ENCODE measurements at places on chromosomes 13 and 19.

GRCh38 chr13:92436924-92437323 lies 789.7 kb upstream of the GPC6 start:
- DNase-seq = no peak

- DNase-seq = no peak
Observed at GRCh38 chr13:112464720-112465119, 88.6 kb downstream of the SPACA7 start.

DNA sequence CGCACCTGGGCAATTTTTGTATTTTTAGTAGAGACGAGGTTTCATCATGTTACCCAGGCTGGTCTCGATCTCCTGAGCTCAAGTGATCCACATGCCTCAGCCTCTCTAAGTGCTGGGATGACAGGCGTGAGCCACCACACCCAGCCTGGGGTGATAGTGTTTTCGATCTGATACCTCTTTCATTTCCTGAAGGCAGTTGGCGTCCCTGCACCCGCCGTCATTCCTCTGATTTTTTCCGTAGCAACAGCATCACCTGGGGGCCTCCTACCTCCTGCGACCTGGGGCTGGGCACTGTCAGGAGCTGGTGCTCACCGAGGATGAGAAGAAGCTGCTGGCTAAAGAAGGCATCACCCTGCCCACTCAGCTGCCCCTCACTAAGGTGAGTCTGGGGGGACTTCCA lies 10.8 kb downstream of the CREB3L3 start:
- DNase-seq = no peak

GRCh38 chr13:27534108-27534980 lies 84.0 kb upstream of the MTIF3 start:
- no peak for DNase-seq

DNA sequence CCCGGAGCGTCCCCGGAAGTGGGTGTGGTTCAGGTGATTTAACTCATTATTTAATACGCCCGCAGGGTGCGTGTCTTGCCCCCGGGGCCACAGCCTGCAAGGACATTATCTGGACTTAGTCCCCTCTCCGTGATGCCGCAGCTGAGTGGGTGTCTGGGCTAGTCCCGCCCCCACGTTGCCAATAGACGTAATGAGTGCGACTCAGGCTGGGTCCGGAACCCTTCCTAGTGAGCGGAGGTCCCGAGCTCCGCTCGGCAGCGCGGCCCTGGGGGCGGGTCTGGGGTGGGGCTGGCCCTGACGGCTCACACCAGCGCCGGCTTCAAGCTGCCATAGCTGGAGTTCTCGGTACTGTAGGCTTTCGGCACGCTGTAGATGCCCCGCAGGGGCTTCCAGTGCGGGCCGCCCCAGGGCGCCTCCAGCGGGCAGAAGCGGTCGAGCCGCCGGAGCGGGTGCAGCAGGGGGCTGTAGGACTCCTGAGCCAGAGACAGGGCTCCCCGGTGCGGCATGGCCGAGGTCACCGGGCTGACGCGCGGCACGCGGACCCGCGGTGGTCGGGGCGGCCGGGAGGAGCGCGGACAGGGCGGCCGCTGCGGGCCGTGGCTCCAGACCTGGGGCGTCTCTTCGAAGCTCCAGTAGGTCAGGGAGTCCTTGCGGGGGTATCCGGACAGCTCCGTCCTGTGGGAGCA lies 918 bp upstream of the LHB start:
- no peak for DNase-seq

GRCh38 chr19:2266183-2266993 lies 10.2 kb upstream of the JSRP1 start:
- no peak for DNase-seq

GRCh38 chr19:40584007-40584406 lies 7.3 kb downstream of the SHKBP1 start:
- DNase-seq = no peak

GRCh38 chr13:104993708-104994107 lies 1541.8 kb downstream of the EFNB2 start:
- DNase-seq = no peak

- DNase-seq = no peak
Observed at GRCh38 chr13:21025539-21025938, 35.8 kb downstream of the LATS2 start.

DNA sequence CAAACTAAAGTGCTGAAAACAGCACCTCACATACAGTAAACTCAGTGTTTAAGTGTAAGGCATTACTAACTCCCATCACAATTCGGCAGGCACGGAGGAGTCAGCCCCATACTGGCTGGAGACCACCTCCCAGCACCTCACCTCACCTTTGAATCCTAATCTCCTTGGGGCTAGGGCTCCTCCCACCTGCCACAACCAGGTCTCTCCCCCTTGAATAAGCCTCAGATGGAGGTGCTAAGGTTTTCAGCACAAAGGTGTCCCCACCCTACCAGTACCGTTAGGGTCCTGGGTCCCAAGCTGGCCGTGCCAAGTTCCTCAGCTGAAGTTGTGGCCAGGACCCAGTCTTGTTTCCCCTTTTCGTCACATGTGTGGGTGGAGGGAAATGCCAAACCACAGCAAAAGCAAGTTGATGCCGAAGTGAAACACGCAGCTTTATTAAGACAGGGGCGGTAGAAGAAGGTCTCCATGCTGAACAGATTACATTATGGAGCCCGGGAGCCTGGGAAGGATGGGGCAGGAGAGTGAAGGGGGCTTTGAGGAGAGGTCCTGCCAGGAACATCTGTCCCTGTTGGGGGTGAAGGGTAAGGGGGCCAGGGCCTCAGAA lies at the start of gene IGFLR1:
Gene IGFLR1, minus strand, starts transcription at position 332 of the 604 bp plus-strand sequence. CDS start 1,272 bp downstream, outside the sequence.
- DNase-seq = no peak

- DNase-seq = peak; percentile 37
Observed at GRCh38 chr13:27826379-27827353, 34.4 kb downstream of the GSX1 start.

DNA sequence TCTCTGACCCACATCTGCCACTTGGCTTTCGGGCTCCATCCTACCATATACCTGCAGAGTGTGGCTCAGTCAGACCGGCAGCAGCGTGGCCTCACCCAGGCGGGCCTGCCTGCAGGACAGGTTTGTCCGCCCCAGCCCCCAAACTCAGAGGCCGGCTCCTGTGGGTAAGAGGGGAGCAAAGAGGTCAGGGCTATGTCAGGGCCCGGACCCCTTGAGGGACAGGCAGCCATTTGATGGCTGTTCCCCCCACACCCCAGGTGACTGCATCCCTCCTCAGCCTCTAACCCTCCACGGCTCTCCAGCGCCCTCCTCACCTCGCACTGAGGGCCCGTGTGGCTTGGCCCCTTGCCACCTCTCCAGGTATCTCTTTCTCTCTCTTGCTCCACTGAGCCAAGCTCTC lies 12.3 kb upstream of the ZBTB32 start:
- DNase-seq = no peak

DNA sequence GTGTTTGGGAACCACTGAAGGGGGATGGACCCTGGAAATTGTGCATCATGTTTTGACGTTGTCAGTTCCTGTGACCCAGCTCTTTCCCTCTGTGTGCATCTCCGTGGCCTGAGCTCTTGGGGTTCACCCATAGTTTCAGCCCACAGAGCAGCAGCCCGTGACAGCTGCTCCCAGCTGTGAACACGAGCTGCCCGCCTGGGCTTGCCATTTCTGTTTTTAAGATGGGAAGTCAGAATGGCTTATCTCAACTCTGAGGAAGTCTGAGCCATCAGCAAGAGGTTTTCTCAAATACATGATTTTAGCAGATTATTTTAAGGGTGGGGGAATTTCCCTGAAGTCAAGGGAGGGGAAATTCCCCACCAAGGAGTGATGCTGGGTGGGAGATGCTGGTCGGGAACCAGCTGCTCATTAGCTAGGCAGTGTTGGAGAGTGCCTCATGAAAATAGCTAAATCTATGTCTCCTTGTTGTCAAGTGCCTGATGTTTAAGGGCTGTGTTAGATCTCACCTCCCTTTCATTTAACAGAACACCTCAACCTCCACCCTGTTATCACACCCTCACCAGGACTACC lies 34.8 kb upstream of the C1QTNF9 start:
- DNase-seq = peak; percentile 44

DNA sequence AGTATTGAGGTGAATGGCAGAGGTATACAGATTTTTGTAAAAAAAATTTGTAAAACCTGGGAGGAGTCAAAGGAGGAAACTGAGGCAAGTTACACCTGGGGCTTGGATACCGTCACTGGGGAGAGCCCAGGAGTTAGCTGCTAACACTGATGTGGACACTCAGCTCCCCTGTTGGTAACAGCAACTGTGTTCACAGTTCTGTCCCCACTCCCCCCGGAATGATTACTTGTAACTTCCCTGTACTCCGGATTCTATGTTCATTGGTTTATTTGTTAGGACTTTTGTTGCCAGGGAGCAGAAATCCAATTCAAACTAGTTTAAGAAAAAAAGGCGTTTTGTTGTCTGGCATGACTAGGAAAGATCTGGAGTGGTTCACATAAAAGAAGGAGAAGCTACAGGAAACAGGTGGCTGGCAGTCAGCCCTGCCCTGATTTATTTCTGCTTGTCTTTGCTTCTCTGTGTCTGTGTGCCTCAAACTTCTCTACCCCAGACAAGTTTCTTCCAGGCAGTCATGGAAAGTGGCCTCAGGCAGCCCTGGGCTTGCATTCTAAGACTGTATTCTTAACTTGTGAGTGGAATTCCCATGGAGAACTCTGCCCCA lies 2.3 kb upstream of the GPR12 start:
- DNase-seq = no peak

DNA sequence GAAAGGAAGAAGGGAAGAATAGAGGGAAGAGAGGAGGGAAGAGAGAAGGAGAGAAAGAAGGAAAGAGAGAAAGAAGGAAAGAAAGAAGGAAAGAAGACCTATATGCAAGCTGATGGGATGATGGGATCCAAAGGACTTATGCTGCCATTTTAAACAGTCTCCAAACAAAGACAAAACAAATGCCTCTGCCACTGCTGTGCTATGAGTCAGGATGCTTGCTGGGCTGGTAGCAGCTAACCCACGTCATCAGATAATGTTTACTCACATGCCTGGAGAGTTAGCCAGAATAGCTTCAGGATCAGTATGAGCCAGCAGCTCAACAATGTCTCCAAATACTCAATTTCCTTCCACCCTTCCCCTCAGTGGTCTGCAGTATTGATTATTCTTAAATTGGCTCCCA lies 12.0 kb upstream of the ZNF274 start:
- no peak for DNase-seq

DNA sequence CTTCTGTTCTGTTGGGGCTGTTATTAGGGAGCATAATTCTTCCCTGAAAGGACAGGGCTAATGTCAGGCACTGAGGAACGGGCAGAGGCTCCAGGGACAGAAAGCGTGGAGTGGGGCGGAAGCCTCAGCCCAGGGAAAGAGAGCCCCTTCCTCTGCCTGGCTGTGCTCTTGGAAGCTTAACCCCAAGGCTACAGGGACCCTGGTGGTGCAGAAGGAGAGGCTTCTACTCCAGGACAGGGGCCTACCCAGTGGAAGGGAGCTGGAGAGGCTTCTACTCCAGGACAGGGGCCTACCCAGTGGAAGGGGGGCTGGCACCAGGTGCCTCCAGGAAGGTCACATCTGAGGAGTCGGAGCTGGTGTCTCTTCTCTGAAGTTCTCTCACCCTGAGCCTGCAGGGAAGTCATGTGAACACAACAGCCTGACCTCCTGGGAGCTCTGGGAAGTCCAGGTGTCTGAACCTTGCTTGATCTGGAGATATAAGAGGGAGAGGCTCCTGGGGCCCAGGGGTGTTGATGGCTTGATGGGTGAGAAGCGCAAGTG lies 159.5 kb upstream of the SOX1 start:
- DNase-seq = no peak

GRCh38 chr19:52335768-52336116 lies 301 bp upstream of the ZNF610 start:
- DNase-seq = no peak

DNA sequence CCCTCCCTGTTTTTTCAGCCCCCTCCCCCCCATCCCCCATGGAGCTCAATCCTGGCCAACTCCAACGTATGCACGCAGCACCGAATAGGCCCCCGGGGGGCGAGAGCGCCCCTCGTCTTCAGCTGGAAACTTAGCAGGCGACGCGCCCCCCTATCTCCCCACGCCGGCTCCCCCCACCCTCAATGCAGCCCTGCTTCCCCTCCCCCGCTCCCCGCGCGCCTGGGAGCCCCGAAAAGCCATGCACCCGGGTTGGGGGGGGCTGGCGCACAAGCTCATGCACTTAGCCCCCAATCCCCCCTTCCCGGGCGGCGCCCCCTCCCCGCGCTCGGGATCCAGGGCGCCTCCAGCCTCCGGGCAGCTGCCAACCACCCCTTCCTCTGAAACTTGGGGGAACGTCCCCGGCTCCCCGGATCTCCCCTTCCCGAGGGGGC lies 508 bp downstream of the ZBTB7A start:
- no peak for DNase-seq

GRCh38 chr19:13066226-13066625 lies 36.4 kb downstream of the LYL1 start:
- DNase-seq = no peak

GRCh38 chr19:55186080-55186479 lies 6.0 kb upstream of the SYT5 start:
- DNase-seq = no peak

DNA sequence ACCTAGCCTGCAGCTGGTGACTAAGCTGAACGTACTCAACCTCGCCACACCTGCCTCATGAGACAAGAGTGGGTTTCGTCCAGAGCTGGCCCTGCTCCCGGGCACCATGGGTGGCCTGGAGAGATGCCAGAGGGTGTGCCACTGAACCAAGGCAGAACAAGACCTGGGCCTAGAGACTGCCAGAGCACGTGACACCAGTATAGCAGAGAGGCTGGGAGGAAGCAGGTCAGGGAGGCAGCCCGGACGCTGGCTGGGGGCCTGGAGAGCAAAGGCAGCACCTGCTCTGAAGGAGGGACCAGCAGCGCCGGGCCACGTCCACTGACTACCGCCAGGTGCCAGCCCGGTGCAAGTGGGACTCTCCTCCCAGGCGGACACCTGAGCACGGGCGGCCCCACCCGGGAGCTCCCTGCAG lies 7.3 kb upstream of the C13orf46 start:
- DNase-seq = no peak

DNA sequence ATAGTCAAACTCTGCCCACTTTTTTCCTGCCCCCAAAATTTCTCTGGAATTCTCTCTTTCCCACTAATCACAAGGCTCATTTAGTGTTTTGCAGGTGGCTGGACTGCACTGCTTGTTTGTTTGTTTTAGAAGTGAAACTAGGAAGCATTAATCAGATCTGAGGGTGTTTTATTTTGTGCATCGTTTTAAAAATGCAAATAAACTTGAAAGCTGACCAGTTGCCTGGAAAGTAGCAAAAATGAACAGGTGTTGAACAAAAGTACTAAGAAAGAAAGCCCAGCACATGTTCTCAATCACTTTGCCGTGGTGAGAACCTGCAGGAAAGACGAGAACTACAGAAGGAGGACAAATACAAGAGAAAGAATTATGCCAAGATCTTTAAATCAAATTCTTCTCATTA lies 365.5 kb downstream of the PCDH9 start:
- DNase-seq = no peak
